Activated CD4-positive, alpha-beta T cell treated with anti-CD3 and anti-CD28 coated beads, Interleukin-2, amount 50 U/mL, for 24 hours (primary cell): ENCODE measurements at places on chromosomes 7 and 10.

GRCh38 chr7:157895520-157896375 lies 558.9 kb downstream of the DNAJB6 start:
- no peak for DNase-seq

- DNase-seq, result no peak
These were observed 290.9 kb downstream of the SDK1 start for GRCh38 chr7:3591944-3592343.

DNA sequence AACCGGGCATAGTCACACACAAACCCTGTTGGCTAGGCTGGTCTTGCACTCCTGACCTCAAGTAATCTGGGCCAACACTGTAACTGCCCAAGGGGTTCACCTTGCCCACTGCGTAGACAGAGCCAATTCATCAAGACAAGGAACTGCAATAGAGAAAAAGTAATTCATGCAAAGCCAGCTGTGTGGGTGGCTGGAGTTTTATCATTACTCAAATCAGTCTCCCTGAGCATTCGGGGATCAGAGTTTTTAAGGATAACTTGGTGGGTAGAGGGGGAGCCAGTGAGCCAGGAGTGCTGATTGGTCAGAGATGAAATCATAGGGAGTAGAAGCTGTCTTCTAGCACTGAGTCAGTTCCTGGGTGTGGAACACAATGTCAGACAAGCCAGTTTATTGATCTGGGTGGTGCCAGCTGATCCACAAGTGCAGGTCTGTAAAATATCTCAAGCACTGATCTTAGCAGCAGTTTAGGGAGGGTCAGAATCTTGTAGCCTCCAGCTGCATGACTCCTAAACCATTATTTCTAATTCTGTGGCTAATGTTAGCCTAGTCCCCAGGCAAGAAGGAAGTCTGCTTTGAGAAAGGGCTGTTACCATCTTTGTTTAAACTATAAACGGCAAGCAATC lies 15.6 kb upstream of the FXYD4 start:
- DNase-seq, result no peak

GRCh38 chr7:106966121-106966520 lies 78.4 kb upstream of the PRKAR2B start:
- no peak for DNase-seq

GRCh38 chr7:19526639-19527038 lies 182.2 kb downstream of the POLR1F start:
- no peak for DNase-seq

- no peak for DNase-seq
These were observed 290.9 kb downstream of the CRPPA start for GRCh38 chr7:16130111-16131110.
